ENCODE measurements at places on chromosomes 2 and 18.

GRCh38 chr2:11667866-11668637 lies 1.9 kb downstream of the NTSR2 start:
- no peak for DNase-seq

DNA sequence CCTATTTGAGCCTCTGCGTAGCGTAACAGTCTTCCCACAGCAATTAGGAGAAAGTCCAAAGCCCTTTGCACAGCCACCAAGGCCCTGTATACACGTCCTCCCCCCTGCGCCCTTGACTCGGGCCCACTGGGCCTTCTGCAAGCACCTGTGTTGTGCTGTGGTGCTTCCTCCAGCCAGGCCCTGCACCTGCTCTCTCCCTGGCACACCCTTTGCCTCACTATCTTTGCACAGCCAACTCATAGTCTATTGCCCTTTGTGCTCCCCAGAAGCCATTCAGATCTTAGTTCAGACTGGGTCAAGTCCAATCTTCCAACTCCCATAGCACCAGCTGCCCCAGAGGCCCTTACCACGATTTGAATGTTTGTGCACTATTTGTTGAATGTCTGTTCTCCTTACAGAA lies 271.6 kb upstream of the MGAT5 start:
- DNase-seq: no peak

DNA sequence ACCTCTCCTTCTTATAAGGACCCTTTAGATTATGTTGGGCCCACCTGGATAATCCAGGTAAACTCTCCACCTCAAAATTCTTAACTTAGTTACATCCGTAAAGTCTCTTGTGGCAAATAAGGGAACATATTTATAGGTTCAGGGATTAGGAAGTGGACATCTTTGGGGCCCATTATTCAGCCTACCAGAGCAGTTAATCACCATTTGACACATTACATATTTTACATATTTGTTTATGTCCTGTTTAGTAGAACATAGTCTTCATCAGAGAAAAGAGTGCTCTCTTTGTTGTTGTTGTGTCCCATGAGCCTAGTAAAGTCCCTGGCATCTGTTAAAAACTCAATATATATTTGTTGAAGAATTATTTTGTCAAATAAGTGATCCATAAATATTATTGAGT lies 134.0 kb upstream of the SPATS2L start:
- DNase-seq: peak; percentile 48

DNA sequence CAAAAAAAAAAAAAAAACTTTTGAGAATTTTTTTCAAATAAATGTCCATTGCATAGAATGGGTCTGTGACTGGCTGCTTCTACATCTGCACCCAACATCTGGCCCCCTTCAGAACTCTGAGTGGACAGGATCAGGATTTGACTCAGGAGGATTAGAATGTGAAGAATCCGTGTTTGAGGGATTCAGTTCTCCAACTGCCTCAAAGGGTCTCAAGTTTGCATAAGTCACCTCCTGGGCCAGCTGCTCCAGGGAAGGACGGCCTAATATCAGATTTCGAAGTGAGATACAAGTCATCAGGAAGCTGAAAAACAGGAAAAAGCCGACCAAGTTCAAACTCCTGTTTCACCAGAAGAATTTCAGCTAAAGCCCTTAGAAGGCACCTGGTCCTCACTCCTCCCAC lies 10.9 kb downstream of the MAT2A start:
- DNase-seq: peak; percentile 96

DNA sequence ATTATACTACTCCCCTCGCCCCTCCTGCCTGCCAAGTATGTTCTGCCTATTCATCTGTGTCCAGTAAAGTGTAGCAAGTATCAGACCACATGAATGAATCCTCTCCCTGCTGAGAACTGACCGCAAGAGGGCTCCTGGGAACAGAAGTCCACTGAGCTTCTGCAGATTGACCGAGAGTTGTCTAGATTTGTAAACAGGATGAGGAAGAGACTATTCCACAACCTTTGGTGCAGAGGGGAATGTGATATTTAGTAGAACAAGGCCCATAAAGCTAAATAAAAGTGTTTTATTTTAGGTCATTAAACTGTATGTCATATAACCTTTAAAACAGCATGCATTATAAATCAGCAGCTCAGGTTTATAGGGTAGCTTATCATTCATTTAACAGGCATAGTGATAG lies 377.0 kb downstream of the DCC start:
- peak; percentile 69 for DNase-seq

- DNase-seq: no peak
Measured at GRCh38 chr2:21008014-21008789, 35.7 kb downstream of the APOB start.

- no peak for DNase-seq
Measured at GRCh38 chr2:167380555-167380954, 492.3 kb downstream of the XIRP2 start.

All from choroid plexus epithelial cell (primary cell).